SK-N-SH (cell line): ENCODE measurements at places on chromosomes 13 and 19.
A peak's percentile ranks its signal among the peaks of the same experiment; 100 is the strongest.

DNA sequence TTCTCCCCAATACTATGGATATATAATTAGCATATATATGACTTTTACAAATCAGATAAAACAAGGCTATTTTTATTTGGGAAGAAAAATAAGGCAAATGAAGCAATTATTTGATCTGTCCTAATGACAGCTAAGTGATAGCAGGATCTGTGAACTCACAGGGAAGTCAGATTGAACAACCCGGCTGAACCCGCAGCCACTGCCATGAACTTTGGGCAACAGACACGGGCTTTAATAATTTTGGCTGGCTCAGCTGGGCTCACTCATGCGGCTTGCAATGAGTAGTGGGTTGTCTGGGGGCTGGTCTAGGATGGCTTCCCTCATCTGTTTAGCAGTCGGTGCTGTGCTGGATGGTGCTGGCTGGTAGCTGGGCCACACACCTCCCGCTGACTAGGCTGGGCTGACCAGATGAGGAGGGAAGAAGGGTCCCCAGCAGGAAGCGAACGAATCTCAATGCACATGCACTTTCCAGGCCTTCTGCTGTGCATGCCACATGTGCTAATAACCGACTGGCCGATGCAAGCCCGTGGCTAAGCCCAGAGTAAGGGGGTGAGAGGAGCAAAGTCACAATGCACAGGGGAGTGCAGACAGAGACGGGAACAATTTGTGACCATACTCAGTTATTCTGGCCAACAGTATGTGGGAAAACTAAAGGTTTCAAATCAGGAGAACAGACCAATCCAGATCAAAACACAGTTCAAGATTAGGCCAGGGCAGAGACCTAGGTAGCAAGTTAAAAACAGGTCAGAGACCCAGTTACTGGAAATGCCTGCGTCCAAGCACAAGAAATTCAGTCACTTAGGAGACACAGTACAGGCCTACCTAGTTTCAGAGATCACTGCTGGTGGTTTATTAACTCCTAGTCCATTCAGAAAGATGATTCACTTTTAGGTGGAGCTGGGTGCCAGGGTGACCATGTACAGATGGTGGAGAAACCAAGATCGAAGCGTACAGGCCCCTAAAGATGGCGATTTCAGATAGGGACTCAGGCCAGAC, 22.3 kb downstream of the CRYL1 start:
- DNase-seq, result no peak

DNA sequence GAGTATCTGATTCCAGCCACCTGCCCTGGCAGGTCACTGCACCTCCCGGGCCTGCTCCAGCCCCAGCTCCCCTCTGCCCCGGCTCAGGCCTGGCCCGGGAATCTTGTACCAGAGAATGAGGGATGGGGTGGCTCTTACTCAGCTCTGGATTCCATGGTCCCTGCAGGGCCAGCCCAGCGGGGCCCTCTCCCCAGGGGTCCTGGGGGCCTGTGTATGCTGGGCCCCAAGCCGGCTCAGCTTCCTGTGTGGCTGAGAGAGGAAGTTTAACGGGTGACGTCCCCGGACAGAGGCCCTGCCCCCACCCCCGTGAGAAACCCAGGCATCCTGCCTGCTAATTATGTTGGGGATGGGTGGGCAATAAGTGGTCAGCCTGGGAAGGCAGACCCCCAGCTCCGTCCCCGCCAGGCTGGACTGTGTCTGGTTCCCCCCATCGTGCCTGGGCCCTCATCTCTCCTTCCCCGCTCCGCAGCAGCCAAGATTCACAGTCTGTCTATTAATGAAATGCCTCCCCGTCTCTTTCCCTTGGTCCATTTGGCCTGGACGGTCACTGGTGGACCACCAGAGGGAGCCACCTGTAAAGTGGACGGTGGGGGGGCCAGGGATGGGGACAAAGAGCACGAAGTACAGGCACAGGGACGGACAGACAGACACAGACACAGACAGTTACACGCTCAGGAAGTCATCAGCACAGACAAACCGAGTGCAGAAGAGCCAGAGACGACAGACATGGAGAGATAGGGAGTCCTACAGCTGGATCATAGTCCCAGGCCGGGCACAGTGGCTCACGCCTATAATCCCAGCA, at the start of gene DENND1C:
Gene DENND1C, minus strand, starts transcription at position 247 of the 802 bp plus-strand sequence. Its CDS starts 92 bp downstream, at position 155.
- DNase-seq, result peak; percentile 71

DNA sequence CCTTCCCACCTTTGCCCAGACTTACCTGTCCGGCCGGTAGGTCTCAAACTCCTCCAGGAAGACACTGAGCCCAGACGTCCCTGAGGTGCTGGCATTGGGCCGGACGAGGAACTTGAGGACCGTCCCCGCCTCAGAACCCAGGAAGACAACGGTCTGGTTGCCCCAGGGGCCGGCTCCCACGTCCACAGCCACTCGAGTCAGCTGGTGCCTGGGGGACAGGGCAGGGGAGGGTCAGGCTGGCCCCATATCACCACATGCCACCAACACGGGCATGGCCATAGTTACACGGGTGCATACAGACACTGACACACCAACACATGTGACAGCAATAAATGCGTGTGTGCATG, 8.4 kb upstream of the LRG1 start:
- peak; percentile 38 for DNase-seq

DNA sequence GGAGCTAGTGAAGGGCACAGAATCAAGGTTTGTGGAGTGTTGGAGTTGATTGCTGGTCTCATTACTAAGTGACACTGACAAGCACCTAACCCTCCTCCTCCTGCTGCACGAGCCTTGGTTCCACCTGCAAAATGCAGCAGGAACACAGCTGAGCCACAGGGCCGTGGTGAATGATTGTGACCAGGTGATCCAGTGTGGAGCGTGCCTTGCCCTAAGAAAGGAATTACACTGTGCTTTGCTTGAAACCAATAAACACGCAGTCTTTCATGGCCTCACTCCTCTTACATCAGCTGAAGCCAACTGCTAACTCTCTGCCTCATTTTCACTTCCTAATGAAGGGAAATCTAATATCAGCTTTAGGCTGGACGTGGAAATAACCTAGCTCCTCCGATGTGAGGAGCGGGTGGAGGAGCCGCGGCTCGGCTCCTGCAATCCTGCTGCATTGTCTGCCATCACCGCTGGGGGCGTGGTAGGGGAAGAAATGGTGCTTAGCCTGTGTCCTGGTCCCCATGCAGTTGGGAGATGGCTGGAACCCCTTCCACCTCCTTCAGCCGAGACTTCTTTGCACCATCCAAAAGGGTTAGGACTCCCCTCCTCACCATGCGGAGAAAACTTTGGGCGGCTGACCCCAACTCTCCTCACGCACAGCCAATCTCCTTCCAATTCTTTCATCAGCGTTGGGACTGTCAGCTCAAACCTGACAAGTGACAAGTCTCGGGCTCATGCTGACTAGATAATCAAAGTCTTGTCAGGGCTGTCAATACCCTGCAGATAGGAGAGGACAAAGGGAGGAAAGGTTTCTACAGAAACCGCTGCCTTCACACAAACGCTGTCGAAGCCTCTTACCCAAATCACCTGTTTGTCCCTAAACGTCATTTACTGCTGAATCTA, 427.9 kb downstream of the ZNF536 start:
- DNase-seq, result no peak

- no peak for DNase-seq
These were observed 129.1 kb downstream of the UQCRFS1 start for GRCh38 chr19:29083863-29084262.

DNA sequence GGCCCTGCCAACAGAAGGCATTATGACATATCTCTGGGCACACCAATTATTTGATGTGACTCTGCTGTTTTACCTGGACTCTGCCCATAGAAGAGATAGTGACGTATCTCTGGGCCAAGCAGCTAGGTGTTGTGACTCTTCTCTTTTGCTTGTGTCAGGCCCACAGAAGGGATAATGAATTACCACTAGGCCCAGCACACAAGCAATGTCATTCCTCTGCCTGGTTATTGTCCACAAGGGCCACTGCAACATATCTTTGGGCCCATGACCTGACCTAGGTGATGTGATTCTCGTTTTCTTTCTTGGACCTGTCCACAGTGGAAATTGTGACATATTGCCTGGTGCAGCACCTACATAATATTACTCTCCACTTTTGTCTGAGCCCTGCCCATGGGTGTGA, 65.1 kb upstream of the ZNF724 start:
- DNase-seq, result no peak

GRCh38 chr19:10533646-10534386, 9.9 kb upstream of the ATG4D start:
- no peak for DNase-seq

GRCh38 chr19:42563352-42564210, 31.1 kb downstream of the CEACAM8 start:
- DNase-seq, result peak; percentile 63

DNA sequence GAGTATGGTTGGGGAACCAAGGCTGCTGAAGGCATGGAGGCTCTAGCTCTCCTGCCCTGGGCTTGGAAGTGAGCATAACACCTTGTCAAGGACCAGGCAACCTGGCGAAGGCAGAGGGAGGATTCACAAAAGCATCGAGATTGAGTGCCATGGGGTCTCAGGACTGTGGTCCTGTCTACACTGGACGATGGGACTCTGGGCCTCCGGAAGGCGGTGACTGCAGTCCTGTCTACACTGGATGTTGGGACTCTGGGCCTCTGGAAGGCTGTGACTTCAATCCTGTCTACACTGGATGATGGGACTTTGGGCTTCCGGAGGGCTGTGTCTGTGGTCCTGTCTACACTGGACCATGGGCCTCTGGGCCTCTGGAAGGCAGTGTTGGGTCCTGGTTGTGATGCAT, 290.4 kb downstream of the TEX29 start:
- no peak for DNase-seq

DNA sequence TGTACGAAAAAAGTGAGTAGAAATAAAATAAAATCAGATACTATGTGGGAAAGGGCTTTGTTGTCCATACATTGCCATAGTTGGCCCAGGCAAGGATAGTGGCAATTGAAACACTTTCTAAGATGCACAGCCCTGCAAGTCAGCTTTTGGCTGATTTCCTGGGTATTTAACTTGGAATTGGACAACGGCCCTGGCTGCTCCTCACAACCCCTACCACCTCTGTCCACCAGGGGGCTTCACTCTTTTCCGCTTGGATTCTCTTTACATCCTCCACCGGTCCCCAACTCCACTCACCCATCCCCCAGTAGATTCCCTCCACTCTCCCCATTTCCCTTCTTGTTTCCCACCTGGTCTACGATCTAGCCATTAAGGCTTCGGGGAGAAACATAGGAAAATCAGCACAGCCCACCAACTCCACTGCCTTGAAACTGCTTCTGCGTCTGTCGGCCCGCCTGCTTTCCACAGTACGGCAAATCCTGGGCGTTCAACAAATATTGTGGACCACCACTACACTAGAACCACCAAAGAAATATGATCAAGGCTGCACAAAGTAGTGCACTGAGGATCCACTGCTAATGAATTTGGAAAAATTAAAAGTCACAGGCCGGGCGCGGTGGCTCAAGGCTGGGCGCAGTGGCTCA, 48.6 kb upstream of the GTF3A start:
- peak; percentile 81 for DNase-seq

DNA sequence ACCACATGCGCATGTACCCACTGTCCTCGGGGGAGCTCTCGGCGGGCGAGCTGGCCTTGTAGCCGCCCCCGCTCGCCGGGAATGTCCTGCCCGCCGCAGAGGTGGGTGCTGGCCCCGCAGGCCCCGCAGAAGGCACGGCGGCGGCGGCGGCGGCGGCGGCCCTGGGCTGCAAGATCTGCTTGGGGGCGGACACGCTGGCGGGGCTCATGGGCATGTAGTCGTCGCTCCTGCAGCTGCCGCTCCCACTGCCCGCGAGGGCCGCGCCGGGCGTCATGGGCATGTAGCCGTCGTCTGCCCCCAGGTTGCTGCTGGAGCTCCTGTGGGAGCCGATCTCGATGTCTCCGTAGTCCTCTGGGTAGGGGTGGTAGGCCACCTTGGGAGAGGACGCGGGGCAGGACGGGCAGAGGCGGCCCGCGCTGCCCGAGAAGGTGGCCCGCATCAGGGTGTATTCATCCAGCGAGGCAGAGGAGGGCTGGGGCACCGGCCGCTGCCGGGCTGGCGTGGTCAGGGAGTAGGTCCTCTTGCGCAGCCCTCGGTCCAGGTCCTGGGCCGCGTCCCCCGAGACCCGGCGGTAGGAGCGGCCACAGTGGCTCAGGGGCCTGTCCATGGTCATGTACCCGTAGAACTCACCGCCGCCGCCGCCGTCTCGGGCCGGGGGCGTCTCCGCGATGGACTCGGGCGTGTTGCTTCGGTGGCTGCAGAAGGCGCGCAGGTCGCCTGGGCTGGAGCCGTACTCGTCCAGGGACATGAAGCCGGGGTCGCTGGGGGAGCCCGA, 2.4 kb downstream of the IRS2 start:
- DNase-seq, result peak; percentile 53

DNA sequence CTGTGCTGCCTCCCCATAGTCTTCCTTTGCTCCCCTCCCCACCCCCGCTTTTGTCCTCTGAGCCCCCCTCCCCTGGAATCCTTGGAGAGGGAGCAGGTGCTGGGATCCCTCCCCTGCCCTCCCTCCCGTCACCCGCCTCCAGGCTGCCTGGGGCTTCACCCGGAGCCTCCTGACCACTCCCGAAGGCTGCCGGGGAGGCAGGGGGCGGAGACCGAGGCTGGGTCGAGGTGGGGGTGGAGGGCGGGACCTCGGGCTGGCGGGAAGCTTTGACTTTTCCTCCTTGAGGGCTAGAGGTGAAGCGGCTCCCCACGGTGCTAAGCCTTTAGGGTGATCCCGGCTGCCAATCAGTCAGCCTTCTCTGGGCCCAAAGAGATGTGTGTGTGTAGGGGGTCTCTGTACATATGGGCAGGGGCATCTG, 1.5 kb downstream of the KMT5C start:
- peak; percentile 88 for DNase-seq
